CD4-positive, alpha-beta T cell treated with Interleukin-17A for 1 hour (primary cell): ENCODE measurements at places on chromosomes 6 and 20.
A peak's percentile ranks its signal among the peaks of the same experiment; 100 is the strongest.

DNA sequence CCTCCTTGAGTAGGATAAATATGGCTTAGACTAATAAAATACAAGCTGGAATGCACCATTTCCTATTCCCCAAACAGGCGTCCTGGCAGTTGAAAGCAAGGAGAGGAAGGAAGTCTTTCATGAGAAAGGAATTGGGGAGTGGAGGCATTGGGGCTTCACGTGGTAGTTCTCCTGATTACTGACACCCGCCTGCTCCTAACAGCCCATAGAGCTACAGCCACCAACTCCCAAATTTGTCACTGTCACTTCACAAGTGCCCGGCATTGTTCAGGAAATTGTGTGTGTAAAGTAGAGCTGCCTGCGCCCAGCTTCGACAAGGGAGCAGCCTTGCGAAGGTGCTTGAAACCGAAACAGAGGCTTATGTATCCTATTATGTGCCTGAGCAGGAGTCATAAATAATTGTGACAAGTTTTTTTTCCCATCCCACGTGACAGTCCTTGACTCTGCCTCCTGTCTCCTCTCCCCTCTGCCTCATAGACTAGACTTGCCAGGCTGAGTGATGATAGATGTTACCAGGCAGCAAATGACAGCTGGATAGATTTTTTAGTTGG is 301.7 kb upstream of the ZFP64 start:
- no peak for DNase-seq

GRCh38 chr20:58107533-58107932 is 120.9 kb downstream of the ANKRD60 start:
- no peak for DNase-seq

DNA sequence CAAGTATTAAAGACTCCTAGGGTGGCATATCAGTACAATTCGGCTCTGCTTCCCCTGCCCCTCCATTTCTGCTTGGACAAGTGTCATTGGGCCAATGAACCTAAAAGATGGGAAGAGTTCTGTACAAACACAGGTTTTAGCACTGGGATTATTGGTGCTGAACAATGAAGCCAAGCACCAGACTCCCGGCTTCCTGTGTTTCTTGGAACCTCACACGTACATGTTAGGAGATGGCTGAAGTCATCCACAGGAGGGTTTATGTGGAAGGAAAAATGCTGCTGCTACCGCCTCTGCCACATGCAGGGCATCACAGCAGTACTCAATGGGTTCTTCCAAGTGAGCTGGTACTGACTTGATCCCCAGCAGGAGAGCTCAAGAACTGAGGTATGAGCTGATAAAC is 49.7 kb downstream of the TNFRSF21 start:
- DNase-seq, result no peak

- DNase-seq, result no peak
These were observed 596.1 kb upstream of the CITED2 start for GRCh38 chr6:139970591-139970991.

DNA sequence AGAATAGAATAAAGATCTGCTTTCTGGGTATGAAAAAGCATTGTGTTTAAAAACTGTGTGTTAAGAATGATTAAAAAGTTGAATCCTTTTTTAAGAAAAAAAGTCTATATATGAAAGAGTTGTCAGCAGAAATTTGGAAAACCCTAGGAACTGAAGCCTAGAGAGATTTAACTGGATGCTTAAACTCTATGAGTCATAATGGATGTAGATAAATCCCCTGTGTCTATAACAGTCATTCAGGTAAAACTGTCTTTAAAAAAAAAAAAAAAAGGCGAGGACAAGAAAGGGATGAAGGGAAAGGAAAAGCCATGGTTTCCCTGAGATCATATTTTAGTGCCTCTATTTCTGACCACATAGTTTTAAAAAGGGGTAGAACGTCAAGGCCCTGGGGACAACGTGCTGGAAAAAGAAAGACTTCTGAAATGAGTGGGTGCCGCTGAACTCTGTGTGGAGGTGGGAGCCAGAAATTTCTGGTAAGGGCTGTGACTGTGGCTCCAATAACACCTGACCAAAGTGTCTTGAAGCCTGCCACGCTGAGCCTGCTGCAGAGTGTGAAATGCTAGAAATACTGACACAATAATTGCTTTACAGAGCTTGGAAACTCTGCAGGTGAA is 302.6 kb upstream of the ARID1B start:
- no peak for DNase-seq

GRCh38 chr6:18976966-18977365 is 589.8 kb downstream of the RNF144B start:
- DNase-seq, result no peak

DNA sequence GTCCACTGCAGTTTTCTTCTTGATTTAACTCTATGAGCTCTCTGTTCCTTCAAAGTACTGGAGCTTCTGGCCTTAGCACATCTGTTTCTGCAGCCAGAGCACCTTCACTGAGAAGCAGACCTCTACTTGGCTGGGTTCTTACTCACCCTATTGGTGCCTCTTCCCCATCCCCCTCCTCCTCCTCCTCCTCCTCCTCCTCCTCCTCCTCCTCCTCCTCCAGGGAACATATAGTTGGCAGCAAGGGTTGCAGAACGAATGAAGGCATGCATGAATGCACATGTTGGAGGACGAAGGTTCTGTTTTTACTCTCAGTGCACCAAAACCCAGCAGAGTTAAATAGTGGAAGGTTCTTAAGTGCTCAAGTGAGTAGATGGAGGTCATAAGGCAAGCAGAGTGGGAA is 141.0 kb upstream of the ESR1 start:
- DNase-seq, result no peak

GRCh38 chr6:25882051-25882496 is 8.0 kb upstream of the SLC17A3 start:
- peak; percentile 75 for DNase-seq

- no peak for DNase-seq
These were observed 18.0 kb downstream of the HRH3 start for GRCh38 chr20:62202083-62202395.

DNA sequence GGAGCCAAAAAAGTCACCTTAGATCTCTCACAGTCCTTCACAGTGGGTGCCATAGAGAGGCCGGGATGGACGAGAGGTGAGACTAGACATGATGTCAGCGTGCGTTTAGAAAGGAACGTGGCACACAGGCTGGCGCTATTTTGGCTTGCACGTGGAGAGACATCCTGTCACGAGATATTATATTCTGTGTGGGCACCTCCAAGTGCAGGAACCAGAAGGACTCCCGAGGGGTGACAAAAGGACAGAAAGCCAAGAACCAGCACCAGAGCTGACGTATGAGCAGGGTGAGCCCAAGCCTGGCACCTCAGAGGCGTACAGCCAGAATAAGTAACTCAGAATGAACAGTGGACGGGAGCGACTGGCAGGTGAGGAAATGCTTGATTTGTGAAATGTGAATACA is 49.9 kb upstream of the QKI start:
- no peak for DNase-seq

DNA sequence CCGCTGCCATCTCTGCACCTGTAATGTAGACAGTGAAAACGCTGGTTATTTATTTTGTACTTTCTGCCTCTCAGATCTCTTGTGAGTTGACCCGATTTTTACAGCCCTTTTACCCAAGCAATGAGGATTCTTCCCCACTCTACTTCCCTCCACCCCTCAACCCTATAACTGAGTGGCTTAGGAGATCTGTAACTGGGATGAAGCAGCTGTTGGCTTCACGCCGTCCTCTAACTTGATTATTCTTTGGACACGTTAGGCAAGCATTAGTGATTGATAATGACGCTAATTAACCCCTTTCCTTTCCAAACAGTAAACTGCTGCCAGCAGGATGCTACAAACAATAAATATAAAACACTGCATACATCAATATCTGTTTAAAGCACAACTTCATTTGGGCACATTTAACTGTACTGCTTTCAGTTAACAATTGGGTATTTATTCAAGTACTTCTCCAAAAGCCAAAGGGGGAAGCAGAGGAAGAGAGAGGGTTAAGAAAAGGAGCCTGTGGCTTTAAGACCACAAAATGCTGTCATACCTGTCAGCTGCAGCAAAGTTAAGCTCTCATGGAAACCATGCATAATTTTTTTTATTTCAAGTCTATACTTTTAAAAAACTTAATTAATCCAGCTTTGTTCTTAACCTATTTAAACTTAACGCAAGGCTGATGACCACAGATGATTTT is 21.2 kb downstream of the TFAP2A start:
- DNase-seq, result no peak

GRCh38 chr6:35967076-35967774 is 46.3 kb upstream of the SRPK1 start:
- no peak for DNase-seq

DNA sequence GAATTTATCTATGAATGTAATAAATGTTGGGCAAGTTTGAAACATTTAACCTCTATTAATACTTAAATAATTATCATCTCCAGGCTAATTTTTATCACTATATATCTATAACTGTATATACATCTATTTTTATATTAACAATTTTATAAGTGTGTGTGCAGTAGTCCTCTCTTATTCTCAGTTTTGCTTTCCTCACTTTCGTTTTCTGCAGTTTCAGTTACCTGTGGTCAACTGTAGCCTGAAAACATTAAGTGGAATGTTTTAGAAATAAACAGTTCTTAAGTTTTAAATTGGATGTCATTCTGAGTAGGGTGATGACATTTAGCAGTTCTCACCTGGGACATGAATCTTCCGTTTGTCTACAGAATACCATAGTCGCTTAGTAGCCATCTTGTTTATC is 379.4 kb upstream of the MAN1A1 start:
- no peak for DNase-seq

DNA sequence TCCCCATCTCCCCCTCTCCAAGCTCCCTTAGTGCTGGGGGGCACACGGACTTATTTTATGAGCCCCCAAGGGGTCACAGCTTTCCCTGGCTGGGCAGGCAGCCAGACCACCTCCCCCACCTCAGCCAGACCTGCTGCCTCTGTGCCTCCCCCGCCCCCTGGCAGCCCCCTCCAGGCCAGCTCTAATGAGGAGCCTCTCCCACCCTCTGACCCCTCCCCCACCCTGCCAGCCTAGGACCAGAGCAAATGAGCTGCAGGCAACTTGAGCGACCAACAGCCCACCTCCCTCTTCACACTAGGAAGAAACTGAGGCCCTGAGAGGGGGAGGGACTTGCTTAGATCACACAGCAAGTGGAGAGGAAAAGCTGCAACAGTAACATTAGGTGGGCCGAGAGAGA is 1.9 kb downstream of the GDF5 start:
- no peak for DNase-seq

DNA sequence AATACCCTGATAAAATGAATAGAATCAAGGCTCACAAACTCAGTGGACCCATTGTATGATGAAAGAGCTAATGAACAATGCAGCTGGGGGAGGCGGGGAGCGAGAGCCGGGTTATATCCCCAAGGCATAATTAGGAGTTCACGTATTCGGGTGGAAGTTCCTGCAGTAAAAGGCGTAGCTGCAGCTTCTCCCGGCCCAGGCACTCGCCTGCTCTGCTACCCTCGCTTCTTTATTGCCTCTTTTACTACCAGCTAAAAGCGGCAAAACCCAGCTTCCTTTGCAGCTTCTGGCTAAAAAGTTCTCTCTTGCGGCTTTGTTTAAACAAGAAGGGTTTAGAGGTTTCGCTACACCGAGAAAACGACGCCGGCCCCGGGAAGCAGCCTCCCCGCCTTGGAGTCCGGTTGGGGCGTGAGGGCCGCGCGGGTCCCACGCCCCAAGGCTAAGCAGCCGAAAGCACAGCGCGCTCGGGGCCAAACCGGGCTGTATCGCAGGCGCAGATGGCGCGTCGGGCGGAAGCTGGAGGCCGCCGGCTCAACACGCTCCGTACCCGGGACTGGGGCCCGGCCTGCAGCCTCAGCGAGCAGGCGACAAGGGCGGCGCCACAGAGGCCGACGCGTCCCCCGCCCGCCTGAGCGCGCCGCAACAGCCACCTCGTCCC is 1.6 kb downstream of the ZBTB2 start:
- no peak for DNase-seq

DNA sequence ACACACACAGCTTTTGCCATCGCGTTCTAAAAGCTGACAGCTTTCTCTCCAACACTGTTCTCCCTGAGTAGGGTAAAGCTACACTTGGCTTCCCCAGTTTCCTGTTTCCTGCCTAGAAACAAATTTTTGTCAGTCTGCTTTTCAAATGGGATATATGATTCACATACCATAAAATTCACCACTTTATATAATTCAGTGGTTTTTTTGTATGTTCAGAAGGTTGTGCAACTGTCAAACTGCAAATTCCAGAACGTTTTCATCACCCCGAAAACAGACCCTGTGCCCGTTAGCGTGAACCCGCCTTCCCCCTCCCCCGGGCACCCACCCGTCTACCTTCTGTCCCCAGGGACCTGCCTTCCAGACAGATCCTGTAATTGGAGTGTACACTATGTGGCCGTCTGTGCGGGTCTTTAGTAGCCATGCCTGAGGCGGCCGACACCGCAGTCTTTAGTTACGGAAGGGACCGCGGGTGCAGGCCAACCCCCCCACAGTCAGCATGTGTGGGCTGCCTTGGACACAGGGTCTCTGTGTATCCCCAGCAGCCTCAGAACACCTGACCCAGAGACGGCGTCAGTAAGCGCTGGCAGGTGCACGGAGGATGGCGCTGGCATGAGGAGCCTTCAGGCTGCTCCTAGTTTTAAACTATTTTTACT is 16.6 kb downstream of the HRH3 start:
- DNase-seq, result no peak

DNA sequence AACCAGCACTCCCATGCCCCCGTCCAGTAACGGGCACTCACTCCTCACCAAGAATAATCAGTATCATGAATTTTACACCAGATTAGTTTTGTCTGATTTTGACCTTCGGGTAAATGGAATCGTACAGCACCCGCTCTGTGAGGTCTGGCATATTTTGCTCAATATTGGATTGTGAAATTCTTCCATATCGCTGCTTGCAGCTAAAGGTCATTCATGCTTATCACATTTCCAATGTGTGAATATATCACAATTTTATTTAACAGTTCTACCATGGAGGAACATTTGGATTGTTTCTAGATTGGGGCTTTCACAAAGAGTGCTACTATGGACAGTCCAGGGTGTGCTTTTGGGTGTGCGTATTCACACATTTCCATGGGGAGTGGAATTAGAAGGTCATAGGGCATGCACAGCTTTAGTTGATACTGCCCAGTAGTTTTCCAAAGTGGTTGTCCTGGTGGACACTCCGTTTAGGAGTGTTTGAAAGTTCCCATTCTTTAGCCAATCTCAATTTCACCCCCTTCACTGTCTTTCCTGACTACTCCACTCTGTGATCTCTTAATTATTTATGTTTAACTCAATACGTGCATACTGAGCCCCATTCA is 86.6 kb downstream of the ISM1 start:
- no peak for DNase-seq

DNA sequence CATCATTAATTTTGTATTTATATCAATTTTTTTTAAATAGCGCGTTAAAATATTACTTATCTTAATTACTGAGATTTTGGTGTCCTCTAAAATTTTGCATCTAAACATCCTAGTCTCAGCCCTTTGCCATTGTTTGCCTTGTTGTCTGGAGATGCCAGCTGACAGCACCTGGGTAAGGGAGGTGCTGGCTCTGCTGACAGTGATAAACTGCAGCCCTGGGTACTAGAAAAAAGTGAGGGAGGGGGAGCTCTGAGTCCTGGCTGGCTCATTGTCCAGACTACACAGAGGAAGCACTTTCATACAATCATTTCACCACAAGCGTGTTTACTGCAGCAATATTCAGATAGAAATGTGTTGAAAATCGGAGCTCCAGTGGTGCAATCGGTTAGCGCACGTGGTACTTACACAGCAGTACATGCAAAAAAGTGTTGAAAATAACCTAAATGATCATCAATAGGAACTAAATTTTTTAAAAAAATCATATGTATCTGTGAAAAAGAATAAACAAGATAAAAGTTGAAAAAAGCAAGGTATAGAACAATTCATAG is 18.5 kb upstream of the UBR2 start:
- no peak for DNase-seq

GRCh38 chr6:30942338-30943060 is 1.7 kb downstream of the MUCL3 start:
- DNase-seq, result no peak

- peak; percentile 64 for DNase-seq
These were observed 7.2 kb downstream of the HLA-G start for GRCh38 chr6:29834564-29835436.
